ENCODE measurements at places on chromosomes 1 and 21.

GRCh38 chr1:28087614-28088167, 719 bp downstream of the EYA3 start:
- peak; percentile 30 for DNase-seq

DNA sequence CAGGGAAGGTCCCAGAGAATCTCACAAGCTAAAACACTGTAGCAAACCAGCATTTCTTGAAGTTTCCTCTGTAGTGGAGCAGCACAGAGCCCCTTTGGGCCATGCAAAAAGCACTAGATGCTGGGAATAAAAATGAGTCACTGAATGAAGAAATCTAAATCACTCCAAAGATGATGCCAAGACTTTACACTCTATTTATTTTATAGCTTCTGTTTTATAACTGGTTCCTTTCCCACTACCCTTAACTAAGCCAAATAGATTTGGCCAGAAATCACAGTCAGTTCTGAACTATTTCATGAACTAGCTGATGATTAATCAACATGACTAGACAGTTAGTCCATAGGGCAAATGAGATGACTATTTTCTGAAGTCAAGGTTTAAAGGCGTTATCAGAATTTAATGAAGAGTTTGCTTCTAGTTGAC, 89.5 kb downstream of the SCMH1 start:
- DNase-seq: peak; percentile 97

DNA sequence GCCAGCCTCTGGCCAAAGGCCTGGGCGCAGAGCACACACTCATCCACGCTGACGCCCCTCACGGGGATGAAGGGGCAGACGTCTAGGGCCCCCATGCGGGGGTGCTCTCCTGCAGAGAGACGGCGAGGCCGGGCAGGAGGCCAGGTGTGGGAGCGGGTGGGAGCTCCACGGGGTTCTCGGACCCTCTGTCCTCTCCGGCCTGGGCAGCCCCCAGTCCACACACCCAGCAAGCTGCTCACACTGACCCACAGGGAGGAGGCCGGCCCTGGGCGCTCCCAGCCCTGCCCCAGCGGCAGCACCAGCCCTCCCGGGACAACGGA, 2.5 kb downstream of the FTCD start:
- no peak for DNase-seq

- DNase-seq: peak; percentile 4
Measured at GRCh38 chr1:210653771-210654170, 325.1 kb downstream of the HHAT start.

- DNase-seq: no peak
Measured at GRCh38 chr1:20069874-20070273, at the start of gene PLA2G5. PLA2G5 (plus strand) TSS chr1:20070194; CDS start chr1:20084831, 14,637 bp downstream.

- no peak for DNase-seq
Measured at GRCh38 chr1:209219791-209220524, 363.6 kb upstream of the CAMK1G start.

DNA sequence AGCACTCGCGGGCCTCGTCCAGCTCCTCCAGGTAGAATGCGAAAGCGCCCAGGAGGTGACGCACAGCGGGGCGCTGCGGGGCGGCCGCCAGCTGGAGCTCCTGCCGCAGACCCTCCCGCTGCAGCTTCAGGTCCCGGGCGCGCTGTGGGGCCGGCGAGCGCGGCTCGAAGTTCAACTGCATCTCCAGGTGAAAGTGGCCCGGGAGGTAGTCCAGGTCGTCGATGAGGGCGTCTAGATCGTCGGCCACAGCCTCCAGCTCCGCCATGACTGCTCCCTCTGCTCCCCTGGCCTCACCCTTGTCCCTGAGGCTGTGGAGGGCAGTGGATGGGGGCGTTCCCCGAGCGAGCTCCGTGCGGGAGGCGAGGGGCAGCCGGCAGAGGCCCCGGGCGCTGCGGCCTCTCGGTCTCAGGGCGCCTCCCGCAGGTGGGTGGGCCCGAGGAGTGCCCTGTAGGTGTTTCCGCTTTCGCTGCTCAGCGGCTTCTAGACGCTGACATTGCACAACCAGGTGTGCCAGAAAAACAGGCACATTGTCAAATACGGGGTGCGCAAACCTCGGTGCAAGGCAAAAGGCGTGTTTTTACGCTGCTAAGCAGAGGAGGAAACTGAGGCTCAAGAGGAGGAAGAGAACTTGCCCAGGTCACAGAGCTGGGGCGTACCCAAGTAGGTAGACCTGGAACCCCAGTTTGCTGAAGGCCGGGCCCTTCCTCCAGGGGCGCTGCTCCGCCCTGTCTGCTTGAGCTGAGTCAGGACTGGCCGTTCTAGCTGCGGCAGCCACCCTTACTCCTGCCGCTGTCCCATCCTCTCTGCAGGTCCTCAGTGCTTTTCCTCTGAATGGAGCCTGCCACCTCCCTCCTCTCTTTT, at the start of gene TTC22:
TSS of gene TTC22 (minus strand) at position 425 of the 861 bp plus-strand sequence. CDS start at position 265, 160 bp downstream.
- DNase-seq: no peak

DNA sequence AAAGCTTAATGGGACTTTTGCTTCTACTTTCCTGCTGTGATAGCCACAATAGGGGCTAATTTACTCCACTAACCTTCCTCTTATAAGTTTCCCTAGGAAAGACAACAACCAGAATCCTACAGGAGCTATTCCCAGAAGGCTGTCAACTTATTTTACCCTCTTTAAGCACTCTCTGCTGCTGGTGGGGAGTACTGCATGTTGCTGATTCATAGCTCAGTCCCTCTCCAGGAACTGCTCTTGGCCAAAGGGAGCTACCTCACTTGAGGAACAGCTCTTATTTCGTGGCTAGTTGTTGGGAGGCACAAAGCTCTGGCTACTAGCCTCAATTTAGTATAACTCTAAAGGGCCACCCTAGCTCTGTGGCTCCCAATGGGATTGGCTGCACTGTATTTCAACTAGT, 37.2 kb downstream of the ADSS2 start:
- peak; percentile 17 for DNase-seq
